ENCODE measurements at places on chromosomes 2 and 18.

GRCh38 chr2:168567836-168568235 is 111.8 kb downstream of the CERS6 start:
- DNase-seq: no peak

DNA sequence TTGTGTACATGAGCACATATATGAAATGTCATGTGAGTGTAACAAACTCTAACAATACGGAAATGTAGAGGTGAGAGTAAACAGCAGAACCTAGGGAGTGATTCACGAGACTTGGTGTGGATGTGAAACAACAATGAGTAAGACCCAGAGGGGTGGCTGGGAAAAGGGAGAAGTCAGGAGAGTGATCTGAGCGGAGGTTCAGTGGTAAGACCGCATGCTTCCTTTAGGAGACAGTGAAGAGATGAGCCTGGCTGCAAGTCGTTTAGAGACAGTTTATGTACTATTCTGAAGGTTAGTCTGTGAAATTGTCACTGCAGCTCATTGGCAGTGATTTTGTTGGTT is 150.6 kb downstream of the PRPF40A start:
- no peak for DNase-seq

DNA sequence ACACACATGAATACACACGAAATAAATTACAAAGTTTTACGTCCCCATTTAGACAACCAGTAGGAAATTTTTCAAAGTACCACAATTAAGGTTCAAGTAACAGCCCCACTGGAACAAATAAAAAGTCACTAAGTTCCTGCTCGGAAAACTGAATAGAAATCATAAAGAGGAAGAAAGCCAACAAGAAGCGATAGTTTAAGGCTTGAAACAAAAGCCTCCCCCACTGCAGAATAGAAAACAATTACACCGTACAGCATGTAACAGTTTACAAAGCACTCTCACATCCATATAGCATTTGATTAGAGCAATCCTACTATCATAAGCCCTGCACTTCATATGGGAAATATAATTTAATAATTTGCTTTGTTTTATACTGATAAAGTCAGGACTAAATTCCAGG is 15.5 kb downstream of the KLF7 start:
- no peak for DNase-seq

- no peak for DNase-seq
Observed at GRCh38 chr2:111176867-111177266, 56.2 kb downstream of the BCL2L11 start.

GRCh38 chr2:162277381-162277780 is 34.1 kb upstream of the FAP start:
- no peak for DNase-seq

- DNase-seq: no peak
Observed at GRCh38 chr2:9166579-9167377, 39.8 kb upstream of the ASAP2 start.

GRCh38 chr2:135471106-135471505 is 59.9 kb downstream of the ZRANB3 start:
- no peak for DNase-seq

DNA sequence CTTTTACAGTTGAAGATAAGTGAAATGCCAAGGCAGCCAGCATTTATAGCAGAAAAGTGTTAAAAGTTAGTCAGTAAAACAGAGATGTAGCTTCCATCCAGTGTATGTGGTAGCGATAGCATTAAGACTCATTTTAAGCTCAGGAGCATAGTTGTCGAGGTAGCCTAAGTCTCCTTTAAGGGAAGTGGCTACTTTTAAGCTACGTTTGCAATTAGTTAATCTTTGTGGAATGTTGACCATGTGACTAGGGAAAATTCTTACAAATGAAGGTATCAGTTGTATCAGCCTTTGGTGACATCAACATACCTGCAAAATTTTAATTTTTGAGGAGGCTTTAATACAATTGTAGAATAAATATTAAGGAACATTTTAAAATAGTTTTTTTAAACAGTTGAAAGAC is 61.9 kb downstream of the LHCGR start:
- no peak for DNase-seq

DNA sequence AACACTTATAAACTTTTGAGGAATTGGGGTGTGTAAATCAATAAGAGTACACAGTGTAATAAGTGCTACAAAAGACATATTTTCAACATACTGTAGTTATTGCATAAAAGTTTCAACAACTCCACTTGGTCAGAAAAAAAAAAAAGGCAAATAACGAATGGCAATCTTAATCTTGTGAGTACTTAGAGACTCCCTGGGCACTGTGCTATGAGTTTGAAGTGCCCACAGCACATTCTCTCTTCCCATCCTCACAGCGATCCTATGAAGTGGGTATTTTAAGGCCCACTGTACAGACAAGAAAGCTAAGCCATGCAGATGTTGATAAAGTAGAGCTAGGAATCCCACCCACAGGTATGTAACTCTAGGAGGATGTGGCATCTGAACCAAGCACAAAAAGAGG is 112.3 kb downstream of the STK39 start:
- no peak for DNase-seq

- DNase-seq: no peak
Observed at GRCh38 chr2:60976256-60976850, 41.2 kb upstream of the PEX13 start.

GRCh38 chr18:33755931-33756560 is 178.0 kb downstream of the ASXL3 start:
- DNase-seq: no peak

- peak; percentile 38 for DNase-seq
Observed at GRCh38 chr2:112155331-112156151, 17.4 kb downstream of the FBLN7 start.

DNA sequence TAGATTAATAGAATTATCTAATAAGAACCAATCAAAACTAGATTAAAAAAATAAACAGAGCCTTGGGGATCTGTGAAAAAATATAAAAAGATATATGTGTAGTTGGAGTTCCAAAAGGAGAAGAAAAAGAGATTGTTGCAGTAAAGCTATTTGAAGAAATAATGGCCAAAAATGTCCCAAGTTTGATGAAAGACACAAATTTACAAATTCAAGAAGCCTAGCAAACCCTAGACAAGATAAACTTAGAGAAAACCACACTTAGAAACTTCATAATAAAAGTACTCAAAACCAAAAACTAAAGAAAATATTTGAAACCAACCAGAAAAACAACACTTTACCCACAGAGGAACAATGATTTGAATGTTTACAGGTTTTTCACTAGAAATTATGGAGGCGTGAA is 41.3 kb upstream of the EGR4 start:
- no peak for DNase-seq

DNA sequence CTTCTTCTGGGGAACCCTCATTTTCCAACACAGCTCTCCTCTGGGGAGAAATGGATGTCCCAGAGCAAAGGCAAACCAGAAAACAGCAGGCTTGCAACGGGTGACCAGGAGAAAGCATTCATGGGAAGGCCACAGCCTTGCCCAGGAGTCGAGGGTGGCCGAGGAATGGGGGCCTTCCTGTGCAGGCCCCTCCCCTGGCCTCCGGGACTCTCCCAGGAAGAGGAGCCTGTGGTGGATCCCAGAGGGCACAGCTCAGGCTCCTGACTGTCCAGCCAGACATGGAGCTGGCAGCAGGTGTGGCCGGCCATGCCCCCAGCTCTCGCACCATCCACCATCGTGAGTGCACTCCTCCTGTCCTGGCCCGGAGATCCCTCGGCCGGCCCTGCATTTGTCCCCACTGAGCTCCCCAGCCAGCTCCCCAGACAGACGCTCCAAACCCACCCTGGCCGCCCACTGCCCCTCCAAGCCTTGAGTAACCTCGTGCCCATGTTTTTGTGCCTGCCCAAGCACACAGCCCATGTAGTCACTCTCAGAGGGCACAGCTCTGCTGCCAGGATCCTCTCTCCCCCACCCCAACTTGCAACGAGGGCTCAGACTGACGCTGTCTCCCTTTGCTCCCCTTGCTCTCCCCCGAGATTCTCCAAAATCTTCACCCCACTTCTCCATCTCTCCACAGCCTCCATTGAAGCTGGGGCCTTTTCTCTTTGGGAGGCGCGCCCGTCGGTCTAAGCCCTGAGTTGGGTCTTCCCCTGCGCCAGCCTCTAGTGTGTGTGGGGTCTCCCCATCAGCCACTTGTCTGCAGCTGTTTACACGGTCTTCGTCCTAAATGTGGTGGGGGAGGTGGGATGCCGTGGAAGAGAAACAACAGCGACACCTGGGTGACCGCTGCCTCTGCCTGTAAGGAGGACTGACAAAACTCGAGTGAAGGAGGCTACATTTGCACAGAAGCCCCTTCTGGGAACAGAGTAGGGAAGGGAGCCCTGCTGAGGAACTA is 9.8 kb downstream of the PRLH start:
- no peak for DNase-seq

- no peak for DNase-seq
Observed at GRCh38 chr2:29583104-29583503, 338.3 kb downstream of the ALK start.

DNA sequence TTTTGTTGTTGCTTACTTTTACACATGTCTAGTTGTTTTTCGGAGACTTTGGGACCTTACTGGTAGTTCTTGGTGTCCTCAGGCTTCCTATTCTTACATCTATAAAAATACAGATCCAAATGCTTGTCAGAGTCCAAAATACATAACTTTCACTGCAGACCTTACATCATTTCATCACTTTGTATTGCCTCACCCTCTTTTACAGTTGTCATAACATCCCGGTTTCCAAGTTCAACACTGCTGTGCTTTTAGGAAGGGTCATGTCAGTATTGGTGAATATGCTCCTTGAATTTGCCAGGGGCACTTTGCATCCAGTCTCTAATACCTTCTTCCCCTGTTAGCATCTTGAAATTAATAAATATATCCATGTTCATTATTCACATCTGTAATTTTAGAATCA is 518.2 kb upstream of the RAB12 start:
- no peak for DNase-seq

DNA sequence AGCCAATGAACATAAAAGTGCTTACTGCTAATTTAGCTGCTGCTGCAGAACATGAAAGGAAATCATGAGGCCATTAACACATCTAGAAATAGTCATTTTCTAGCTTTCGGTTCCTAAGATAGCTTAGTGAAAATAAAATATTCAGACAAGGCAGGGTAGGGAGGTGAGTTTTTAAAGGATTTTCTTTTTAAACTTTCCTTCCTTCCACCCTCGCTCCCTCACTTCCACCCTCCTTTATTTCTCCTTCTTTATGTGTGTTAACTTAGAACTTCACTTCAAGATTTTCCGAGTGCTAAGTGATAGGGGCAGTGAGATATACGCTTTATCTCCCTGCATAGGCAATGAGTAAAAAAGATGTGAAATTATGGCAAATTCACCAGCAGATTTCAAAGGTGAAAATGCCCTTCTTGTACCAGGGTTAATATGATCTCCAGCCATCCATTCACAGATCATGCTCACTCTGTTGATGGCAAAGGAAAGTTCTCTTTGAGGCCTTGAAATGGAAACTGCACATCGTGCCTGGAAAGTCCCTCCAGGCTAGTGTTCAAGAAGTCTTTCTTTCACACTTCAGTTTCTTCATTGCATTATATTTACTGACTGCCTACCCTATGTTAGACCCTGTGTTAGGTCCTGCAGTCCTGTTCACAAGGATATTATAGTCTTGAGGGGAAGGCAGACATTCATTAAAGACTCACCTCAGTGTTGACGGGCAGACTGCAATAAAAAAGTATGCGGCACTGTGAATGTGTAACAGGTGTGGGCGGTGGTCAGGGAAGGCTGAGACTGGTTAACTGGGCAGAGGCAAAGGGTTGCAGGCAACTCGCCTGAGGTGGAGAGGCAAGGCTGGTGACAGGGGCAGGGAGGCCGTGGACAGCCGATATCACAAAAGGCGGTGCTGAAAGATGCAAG is 200.8 kb downstream of the PLCL1 start:
- no peak for DNase-seq

- no peak for DNase-seq
Observed at GRCh38 chr2:129901754-129902415, 77.6 kb upstream of the RAB6C start.

DNA sequence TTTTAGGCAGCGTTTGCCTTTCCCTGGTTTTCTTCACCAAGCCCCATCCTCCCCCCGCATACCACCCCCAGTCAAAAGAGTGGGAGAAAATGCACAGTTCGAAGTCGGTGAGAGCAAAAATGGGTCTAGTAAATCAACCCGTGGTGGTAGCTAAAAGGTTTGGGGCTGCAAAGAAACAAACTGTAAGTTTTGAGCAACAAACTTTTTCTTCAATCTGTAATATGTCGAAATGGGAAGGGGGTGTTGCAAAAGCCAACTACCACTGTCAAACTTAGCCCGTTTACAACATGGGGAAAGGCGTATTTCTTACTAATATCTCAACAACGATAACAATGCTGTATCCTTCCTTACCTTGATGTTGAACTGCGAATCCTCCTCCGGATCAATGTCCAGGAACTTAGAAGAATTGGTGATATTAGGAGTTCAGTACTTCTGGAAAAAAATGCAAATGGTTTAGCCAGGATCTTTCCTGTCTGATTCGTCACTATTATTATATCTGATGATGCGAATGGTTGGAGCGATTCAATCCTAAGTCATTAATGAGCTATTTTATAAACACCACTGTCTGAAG is 2.4 kb upstream of the SATB2 start:
- no peak for DNase-seq

- DNase-seq: no peak
Observed at GRCh38 chr18:49015886-49016647, 65.3 kb upstream of the SMAD7 start.

GRCh38 chr2:39179974-39180960 is 59.4 kb upstream of the SOS1 start:
- DNase-seq: no peak

GRCh38 chr2:218896501-218897393 is 16.1 kb downstream of the WNT10A start:
- DNase-seq: peak; percentile 82

- no peak for DNase-seq
Observed at GRCh38 chr18:13524054-13524453, 202.3 kb downstream of the FAM210A start.

DNA sequence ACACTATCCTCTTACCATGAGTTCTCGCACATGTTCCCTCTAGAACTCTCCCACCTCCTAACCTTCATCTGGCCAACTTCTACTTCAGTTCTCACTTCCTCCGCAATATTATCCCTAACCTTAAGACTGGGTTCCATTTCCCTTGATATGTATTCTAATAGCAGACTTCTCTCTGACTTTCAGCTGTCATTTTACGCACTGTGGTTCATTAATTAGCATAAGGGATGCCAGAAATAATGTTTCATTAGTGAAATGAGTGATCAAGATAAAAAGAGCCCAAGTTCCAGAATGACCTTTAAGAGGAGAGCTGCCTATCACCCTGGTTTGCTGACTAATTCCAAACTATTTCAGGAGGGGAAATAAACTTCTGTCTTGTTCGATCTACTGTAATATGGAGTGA is 108.6 kb upstream of the CCDC150 start:
- no peak for DNase-seq

- no peak for DNase-seq
Observed at GRCh38 chr2:79627237-79627636, 114.4 kb downstream of the CTNNA2 start.
